ENCODE measurements at places on chromosomes 2 and 18. TPM values are rescaled to one million over a fixed set of nuclear protein-coding genes. Genes with fewer than 3 reads are reported as not detected.

TCF23 gene
- not detected for polyA plus RNA-seq

TUBA4B gene
- not detected for polyA plus RNA-seq

POTEE gene
- 0.38 TPM for polyA plus RNA-seq

C2orf15 gene
- polyA plus RNA-seq = 12.8 TPM

BMP10 gene
- not detected for polyA plus RNA-seq

ANKRD30B gene
- not detected for polyA plus RNA-seq

CDKL4 gene
- polyA plus RNA-seq = not detected

TTR gene
- not detected for polyA plus RNA-seq

CFC1 gene
- 29.9 TPM for polyA plus RNA-seq

NEU4 gene
- polyA plus RNA-seq = not detected

UGT1A9 gene
- polyA plus RNA-seq = not detected

SCYGR6 gene
- not detected for polyA plus RNA-seq

COX5B gene
- polyA plus RNA-seq = 616 TPM

AKAIN1 gene
- polyA plus RNA-seq = not detected

GNLY gene
- not detected for polyA plus RNA-seq

EMILIN2 gene
- 0.12 TPM for polyA plus RNA-seq

SLC14A1 gene
- not detected for polyA plus RNA-seq
